ENCODE measurements at places on chromosomes 3 and 15.

DNA sequence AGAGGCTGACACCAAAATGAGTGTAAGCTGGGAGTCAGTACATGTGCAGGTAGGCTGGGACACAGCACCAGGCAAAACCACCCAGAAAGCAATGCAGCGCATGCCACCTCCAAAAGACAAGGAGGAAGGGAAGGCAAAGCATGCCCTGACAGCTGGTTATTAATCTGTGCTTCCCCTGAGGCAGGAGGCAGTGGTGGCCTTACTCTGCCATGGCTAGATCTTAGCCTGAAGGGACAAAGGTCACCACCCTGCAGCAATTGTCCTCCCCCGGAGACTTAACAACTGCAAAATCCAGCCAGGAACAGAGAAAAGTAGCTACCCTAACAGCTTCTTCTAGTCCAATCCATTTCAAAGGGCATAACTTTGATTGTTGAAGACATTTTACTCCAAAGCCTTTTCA, 73.7 kb downstream of the PLD1 start:
- no peak for DNase-seq

GRCh38 chr3:71568207-71568606, 15.3 kb downstream of the FOXP1 start:
- DNase-seq = no peak

DNA sequence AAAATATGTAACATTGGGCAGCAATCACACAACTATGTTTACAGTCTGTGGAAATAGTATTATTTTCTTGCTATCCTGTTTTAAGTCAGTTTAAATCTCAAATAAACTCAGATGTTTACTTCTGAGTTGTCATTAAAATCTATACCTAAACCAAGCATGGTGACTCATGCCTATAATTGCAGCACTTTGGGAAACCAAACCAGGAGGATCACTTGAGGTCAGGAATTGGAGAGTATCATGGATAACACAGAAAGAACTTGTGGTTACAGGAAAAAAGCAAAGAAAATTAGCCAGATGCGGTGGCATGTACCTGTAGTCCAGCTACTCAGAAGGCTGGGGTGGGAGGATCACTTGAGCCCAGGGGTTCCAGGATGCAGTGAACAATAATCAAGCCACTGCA, 631.6 kb upstream of the EPHA6 start:
- DNase-seq = no peak

DNA sequence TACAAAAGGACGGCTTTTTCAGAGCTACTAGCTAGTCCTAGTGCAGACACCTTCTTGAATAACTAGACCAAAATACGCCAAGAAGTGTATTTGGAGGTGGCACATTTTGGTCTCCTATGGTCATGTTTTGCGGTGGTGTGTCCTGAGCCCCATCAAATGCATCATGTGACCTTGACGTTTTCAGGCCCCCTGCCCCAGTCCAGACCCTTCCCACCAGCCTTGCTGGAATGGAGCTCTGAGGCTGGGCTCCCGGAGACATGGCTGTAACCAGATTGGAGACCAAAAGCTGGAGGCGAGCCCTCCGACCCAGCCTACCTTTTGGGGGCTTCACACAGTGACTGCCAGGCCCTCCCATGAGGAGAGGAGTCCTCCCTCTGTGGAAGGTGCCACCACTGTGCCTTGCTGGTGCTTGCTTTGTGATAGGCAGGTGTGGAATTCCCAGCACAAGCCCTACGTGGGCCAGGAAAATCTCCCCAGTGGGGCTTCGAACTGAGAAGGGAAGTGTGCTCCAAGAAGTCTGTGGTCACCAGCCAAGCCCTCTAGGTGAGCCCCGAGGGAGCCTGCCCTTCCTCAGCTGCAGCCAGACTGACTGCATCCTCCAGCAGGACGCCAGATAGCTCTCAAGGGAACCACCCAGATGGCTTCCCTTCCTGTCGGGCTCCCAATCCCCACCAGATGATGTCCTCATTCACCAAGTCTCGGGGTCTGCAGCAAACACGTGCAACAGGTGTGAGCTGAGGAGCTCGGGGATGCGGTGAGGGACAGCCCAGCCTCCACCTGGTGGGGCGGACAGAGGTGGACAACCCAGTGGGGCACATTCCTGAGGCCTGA, 126.2 kb downstream of the ASB7 start:
- DNase-seq = no peak

GRCh38 chr3:194054016-194054415, 81.9 kb upstream of the HES1 start:
- no peak for DNase-seq

DNA sequence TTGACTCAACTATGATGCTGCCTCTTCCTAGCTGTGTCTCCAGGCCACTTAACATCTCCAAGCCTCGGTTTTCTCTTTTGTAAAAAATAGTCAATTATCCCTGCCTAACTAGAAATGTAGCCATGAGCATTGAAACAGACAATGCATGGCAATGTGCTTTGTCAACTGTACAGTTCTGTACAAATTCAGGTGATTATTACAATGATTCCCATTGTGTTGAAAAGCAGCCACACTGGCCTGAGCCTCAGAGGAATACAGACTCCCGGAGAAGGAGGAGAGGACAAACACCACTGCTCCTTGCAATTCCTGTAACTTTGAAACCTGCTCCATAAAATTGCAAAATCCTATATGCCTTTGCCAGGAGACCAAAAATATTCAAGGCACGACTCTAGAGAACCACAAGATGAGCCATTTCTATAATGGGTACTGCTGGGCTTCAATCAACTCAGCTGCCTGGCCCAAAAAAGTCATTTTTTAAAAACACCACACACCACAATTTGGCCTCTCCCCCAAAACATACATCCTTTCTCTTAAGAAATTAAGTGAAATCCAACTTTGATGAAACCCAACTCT, 28.6 kb downstream of the DAPK2 start:
- no peak for DNase-seq

GRCh38 chr15:71131601-71132362, 16.5 kb downstream of the THSD4 start:
- DNase-seq = no peak

DNA sequence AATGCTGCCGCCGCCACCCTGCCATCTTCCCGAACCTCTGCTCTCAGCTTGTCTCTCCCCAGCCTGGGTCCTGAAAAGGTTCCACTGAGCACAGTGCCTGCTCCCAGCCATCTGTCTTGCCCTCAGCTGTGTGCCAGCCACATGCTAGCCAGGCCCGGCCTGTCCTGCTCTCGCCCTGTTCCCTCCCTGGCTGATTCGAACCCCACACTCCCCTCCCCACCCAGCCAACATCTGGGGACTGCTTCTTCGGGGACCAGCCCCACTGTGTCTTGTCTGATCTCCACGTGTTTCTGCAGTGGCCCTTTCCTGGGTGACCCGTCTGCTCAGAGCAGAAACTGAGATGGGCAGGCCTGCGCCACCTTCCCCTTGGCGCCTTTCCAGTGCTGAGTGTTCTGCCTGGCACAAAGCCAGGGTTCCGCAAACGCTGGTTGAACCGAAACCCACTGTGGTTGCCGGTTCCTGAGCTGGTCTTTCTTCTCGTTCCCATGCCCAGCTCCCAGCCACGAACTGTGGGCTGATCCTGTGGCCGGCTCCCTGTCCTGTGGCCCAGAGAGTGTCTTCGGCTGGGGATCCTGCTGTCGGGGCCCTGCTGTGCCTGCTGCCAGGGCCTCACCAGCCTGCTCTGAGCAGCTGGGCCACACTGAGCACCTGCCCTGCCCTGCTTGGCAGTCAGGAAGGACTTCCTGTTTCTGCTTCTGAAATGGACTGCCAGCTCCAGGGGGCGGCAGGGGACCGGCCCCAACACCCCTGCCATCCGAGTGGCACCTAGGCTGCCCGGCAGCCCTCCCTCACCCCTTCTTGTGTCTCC, 62.7 kb upstream of the KLF13 start:
- peak; percentile 53 for DNase-seq

- no peak for DNase-seq
Measured at GRCh38 chr15:100665570-100665969, 63.2 kb downstream of the ASB7 start.

- no peak for DNase-seq
Measured at GRCh38 chr3:51353131-51353530, 32.0 kb upstream of the MANF start.

- DNase-seq = no peak
Measured at GRCh38 chr3:126621627-126622345, 33.1 kb downstream of the TXNRD3 start.

- DNase-seq = no peak
Measured at GRCh38 chr15:96334017-96334704, 3.7 kb downstream of the NR2F2 start.

DNA sequence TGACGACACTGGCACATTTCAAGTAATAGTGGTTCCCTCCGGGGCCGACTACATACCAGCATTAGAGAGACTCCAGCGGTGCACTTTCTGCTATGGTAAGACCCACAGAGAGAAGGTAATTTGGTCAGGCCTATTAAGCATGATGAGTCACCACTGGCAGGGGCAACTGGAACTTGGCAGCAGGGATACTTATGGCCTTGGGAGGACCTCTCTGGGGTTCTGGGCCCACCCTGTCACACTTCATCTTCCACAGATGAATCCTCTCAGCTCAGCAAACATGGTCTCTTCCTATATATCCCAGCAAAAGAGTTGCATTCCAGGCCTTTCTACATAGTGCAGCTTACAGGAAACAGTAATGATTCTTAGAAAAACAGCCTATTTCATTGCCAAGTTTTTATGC, 88.0 kb downstream of the PIK3R4 start:
- no peak for DNase-seq

DNA sequence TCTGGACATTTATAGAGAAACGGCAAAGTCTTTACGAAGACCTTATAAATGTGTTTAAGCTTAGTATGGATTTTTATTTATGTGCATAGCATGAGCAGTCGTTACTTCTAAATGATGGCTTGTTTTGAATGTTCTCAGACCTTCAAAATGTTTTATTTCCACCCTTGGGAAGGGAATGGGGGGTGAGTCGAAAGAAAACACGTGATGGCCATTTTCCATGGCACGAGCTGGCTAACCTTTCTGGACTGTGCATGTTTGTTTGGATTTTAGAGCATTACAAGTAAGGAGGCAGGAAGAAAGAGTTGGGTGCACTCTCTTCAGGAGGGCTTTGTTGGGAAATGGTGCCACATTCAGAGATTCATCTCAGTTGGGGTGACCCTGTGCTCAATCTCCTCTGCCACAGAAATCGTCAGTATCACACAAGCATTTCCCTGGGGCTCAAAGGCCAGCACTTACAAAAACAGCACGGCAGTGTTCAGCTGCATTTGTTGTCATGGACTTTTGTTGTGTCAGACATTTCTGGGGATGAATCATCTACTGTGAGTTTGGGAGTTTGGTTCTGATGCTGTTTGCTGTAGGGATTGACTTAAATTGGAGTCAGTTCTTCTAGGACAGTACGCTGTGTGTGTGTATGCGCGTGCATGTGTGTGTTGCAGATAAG, 52.3 kb upstream of the ADAMTS9 start:
- no peak for DNase-seq

- DNase-seq = no peak
Measured at GRCh38 chr3:185582871-185583270, 3.2 kb upstream of the SENP2 start.

DNA sequence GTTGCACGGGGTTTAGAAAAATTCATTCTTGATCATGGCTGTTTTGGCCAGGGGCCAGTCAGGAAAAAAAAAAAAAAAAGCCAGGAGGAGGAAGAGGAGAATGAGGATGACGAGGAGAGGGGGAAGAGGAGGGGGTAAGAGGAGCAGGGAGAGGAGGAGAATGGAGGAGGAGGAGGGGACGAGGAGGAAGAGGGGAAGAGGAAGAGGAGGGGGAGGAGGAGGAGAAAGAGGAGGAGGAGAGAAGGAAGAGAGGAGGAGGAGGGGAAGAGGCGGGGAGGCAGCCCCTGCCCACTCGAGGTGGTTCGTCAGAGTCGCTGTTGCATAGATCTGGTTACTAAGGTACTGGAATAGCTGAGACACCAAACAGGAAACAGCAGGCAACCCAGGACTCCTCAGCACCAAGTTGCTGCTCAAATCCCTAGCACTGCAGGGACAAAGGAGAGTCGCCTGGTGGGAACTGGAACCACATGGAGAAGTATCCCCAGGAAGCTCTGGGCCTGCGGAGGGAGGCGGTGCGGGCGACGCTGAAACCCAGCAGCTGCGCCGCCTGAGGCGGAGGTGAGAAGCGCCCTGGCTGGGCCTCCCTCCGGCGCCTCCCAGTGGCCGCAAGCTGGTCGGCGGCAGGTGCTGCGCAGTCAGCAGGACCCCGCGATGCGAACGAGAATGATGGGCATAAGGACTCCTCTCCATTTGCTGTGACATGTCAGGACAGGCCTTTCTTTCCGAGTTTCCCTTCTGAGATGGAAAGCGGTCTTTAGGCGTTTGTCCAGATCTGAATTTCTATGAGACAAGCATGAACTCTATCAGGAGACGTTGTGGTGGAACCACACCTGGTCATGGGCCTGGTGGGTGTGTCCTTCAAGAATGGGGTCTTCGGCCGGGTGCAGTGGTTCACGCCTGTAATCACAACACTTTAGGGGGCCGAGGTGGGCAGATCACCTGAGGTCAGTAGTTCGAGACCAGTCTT, 17.5 kb downstream of the FAM240A start:
- peak; percentile 56 for DNase-seq

DNA sequence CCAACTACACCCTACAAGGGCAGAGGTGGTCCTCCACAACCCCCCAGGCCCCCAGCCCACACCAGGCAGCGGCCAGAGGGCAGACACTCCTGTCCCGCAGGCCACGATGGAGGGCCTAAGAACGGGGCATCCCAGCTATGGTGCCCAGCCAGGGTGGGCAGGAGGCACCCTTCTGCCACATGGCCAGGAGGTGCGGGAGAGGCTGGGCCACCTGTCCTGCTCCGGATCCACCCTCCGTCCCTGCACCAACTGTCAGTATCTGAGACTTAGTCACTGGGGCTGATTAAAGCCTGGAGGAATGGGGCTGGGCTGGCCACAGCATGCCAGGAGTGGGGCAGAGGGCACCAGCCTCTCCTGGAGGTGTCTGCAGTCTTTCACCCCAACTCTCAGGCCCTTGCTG, 37.9 kb downstream of the TNK2 start:
- no peak for DNase-seq

- no peak for DNase-seq
Measured at GRCh38 chr3:189563853-189564563, 67.2 kb upstream of the TP63 start.

GRCh38 chr3:68483601-68484000, 448.7 kb downstream of the TAFA4 start:
- no peak for DNase-seq

DNA sequence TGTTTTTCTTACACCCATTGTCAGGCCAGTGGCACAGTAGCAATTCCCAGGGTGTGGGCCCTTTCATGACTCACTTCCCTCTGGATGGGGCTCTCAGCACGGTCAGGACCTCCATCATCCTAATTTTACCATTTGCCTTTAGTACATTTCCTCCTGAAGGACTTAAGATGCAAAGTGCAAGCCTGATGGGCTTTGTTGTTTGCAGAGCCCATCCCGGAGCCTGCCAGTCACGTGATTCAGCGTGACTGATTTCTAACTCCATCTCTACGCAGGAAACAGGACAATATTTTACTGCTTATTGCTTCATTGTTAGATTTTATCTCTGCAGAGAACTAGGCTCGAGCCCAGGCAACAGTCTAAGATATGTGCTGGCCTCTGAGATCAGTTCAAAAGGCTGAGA, 223.7 kb downstream of the PDZRN3 start:
- DNase-seq = no peak

GRCh38 chr3:134373271-134374104, 759 bp downstream of the AMOTL2 start:
- no peak for DNase-seq

Data from stimulated activated CD4-positive, alpha-beta T cell treated with anti-CD3 and anti-CD28 coated beads, Interleukin-15, amount 100 ng/mL, for 1 hour (primary cell).